ENCODE measurements at places on chromosomes 3 and 15.

GRCh38 chr3:8864402-8865350 is 95.3 kb upstream of the OXTR start:
- DNase-seq, result no peak

GRCh38 chr3:49476563-49476962 is 6.5 kb downstream of the DAG1 start:
- DNase-seq, result no peak

DNA sequence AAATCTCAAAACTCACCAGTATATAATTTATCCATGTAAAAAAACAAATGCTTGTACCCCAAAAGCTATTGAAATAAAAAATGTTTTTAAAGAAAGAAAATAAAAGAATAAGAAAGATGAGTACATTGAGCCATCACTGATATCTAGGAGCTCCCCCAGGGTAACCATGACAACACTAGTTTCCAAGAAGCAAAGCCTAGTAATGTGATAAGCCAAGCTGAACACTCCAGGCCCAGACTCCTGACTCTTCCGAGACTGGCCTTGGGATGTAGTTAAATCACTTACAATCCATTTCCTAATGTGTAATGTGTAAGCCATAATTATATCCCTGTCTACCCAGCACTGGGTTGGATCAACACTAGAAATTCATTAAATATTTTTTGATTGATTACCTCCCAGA is 21.1 kb upstream of the ATP8B4 start:
- DNase-seq, result no peak

- no peak for DNase-seq
These were observed 654.0 kb upstream of the TGFBR2 start for GRCh38 chr3:29952431-29952830.

DNA sequence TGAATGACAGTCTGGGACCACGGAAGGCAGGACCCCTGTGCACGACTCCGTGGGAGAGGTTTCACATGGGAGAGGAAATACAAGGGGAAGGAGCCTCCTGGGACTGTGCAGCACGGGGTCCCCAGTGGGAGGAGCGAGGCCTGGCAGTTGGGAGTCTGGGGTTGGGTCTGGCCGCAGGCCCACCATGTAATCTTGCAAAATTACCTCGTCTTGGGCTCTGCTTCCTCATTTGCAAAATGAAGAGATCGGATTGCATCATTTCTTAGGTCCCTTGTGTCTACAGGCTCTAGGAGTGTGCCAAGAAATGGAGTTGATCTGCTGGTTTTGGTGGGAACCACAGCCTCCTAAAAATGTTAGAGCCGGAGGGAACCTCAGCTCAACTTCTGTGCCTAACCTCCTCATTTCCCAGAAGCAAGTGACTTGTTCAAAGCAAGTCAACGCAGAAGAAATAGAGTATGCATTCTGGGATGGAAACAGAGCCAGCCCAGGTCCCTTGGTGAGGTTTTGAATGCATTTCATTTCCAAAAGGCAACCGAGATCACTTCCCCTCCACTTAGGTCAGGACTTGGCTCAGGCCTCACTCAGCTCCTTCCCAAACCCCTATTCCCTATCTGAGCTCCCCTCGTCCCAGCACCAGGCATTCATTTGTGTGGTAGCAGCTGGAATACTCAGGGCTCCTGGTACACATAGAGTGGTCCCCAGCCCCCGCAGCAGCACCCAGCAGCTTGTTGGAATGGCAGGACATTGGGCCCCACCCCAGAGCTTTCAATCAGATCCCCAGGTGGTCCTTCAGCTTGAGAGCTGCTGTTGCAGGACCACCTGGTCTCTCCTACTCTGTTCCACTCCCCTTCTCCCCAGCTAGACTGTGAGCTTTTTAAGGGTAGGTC is 267.7 kb downstream of the XXYLT1 start:
- no peak for DNase-seq

DNA sequence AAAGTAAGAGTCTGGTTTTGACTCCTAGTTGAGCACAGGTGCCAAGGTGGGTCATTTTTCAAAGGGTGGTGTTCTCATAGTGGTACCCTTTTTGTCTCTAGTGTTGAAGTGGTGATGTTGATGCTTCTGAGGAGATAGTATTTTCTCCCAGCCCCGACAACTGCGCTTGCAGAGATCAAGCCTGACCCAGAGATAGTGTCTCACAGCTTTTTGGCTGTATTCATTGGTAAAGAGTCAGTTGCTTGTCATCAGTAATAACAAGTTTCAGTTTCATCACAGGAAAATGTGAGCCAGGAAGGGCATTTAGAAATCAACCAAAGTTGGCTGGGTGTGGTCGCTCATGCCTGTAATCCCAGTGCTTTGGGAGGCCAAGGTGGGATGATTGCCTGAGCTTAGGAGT is 139.3 kb downstream of the NFKBIZ start:
- DNase-seq, result peak; percentile 24

- no peak for DNase-seq
These were observed 11.4 kb downstream of the MYO5C start for GRCh38 chr15:52284164-52284563.

GRCh38 chr3:134212967-134213665 is 37.5 kb downstream of the RYK start:
- peak; percentile 84 for DNase-seq

DNA sequence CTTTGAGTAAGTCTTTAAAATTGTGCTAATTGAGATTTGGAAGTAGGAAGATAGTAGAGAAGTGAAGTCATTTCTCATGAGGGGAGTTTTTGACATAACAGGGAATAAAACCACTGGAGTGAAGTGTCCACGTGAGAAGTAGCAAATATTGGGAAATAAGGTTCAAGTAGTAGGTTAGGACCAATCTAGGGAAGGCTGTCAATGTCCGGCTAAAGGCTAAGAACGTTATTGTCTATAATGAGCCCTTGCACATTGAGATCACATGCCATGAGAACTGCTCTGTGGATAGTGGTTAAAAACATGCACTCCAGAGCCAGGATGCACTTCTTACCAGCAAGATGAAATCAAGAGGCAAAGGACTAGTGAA is 459.9 kb upstream of the TPRG1 start:
- no peak for DNase-seq

- DNase-seq, result no peak
These were observed 30.0 kb upstream of the GPR171 start for GRCh38 chr3:151232991-151233390.

- no peak for DNase-seq
These were observed 22.1 kb upstream of the DET1 start for GRCh38 chr15:88568589-88568988.

GRCh38 chr3:44902628-44903027 is 28.2 kb downstream of the TGM4 start:
- DNase-seq, result no peak

- DNase-seq, result no peak
These were observed 222.3 kb downstream of the SLCO3A1 start for GRCh38 chr15:92075764-92076163.

- peak; percentile 31 for DNase-seq
These were observed 302.3 kb upstream of the ICE2 start for GRCh38 chr15:60781211-60781713.

- DNase-seq, result no peak
These were observed 63.0 kb upstream of the MB21D2 start for GRCh38 chr3:192980632-192981031.

- no peak for DNase-seq
These were observed 52.7 kb upstream of the SCN5A start for GRCh38 chr3:38702231-38702630.

DNA sequence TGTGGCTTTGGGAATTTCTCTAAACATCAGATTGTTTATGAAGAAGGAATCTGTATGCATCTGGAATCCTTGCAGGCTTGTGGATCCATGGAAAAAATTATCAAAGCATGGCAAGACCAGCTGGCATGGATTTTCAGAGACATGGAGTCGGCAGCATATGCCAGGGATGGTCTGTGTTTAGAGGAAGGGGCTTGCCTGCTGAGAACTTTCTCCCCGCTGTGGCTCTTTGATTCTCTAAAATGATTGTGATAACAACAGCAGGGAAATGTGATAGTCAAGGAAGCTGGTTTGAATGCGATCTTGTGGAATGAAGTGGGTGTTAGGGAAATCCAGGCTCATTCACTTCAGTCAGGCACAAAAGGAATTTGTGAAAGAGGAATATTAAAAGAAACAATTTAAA is 245.7 kb upstream of the THRB start:
- DNase-seq, result no peak

DNA sequence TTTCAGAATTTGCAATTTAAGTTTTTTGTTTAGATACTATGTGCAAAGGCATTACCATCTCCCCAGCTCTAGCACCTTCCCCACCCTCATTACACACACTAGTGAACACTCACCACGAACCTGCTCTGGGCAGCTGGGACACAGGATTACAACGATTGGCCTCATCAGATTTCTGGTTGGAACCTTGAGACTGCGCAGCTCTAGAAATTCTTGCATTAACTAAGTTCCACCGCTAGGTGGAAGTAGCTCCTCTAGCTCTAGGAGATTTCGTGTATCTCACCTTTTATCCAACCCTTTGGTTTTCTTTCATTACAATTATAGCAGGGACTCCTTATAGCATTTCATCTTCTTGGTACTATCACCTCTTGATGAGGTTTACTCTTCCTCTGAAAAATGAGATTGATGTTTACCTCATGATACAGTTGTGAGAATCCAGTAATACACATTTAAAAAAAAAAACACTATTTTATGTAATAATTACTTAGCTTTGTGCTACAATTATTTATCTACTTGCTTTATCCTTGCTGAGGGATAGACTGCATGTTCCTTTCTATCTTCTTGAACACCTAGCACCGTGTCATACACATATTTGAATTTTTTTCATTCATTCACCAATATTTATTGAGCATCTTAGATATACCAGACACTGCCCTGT is 28.7 kb upstream of the PLOD2 start:
- DNase-seq, result no peak

DNA sequence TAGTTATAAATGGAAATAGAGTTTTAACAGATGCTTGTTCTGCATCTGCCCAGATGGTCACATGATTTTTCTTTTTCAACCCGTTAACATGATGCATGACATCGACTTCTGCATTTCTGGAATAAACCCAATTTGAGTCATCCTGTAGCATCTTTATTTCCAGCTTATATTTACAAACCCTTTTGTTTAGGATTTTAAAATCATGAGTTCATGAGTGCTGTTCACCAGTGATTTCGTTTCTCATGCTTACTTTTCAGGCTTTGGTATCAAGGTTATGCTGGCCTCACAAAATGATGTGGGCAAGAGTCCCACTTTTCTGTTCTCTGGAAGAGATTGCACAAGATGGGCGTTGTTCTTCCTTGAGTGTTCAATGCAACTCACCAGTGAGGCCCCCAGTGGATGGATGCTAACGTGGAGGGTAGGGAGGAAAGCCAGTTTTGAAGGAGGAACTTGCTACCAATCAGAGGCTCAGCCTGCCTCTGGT is 5.2 kb downstream of the HRH1 start:
- DNase-seq, result no peak

DNA sequence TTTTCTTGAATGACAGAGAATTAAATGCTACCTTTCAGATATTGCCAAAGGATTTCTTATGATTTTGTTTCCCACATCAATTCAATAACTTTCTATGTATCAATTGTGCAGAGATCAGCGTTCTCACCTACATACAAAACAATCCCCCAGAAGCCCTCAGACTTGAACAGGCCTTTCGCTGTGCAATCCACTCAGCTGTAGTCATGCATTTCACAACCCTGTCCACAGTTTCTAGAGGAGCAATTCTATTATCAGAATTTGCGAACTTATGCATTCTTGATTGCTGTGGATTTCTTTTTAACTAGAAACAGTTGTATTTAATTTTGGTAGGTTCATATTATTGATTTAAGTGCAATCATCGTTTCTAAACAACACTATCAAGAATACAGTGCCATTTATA is 13.7 kb upstream of the ALCAM start:
- DNase-seq, result no peak

GRCh38 chr15:101454365-101454764 is 35.1 kb downstream of the PCSK6 start:
- DNase-seq, result no peak

DNA sequence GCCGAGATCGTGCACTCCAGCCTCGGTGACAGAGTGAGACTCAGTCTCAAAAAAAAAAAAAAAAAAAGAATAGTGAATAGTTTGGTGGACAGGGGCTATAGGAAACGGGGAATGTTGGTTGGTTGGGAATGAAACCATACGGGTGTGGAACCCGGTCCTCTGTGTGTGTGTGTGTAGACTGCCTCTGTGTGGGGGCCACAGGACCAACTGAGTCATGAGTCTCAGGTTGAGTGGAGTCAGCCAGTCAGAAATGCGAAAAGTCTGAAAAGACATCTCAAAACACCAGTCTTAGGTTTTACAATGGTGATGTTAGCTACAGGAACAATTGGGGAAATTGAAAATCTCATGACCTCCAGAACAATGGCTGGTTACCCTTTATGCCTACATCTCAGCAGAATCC is 44.5 kb downstream of the ZDHHC19 start:
- DNase-seq, result peak; percentile 49

DNA sequence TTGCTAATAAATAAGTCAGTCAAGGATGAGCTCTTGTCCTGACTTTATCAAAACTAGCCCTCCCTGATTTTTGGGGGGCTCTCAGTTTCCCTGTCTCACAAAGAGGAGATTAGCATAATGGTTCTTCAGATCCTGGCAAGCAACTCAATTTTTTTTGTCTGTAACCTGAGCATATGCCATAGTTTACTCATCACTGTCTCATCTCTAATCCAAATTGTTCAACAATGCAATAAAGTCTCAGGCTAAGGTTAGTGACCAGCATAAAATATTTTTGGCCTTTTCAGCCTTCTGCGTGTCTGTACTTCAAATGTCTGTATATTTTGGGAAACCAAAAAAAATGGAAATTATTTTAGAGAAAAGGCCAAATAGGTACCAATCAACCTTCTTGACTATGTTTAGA is 465.6 kb upstream of the TPRG1 start:
- DNase-seq, result no peak

DNA sequence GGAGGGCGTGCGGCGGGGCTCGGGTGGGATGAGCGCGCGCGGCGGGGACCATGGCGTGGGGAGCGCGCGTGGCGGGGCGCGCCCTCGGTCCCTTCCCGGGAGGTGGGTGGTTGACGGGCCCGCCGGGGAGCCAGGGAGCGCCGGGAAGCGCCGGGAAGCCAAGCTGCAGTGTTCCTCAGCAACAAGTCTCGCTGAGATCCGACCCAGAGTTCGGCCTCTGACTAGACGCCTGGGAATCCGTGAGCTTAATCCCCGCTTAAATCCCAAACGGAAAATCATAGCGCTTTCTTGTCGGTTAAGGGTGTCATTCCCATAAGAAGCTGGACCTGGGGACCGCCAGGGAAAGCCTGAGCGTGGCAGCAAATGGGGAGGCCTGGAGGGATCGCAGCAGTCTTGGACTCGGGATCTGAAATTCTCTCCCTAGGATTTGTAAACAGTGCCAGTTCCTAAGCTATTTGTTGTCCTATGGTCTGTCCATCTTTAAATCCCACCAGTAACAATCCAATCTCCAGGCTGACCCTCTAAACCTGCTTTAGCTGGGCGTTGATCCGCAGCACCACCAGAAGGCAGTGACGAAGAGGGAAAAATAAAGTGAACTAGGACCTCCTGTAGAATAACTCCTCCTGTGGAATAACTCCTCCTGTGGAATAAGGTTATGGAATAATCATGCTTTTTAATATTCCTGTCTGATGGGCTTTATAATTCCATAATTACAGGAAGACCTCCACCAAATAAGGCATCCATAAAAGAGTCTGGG is 570 bp upstream of the NEDD4 start:
- no peak for DNase-seq

- no peak for DNase-seq
These were observed 302.8 kb upstream of the TBC1D5 start for GRCh38 chr3:18044971-18045880.
